ENCODE measurements at places on chromosomes 6 and 20.

GRCh38 chr20:54168961-54169862, 4.6 kb downstream of the CYP24A1 start:
- DNase-seq = no peak

DNA sequence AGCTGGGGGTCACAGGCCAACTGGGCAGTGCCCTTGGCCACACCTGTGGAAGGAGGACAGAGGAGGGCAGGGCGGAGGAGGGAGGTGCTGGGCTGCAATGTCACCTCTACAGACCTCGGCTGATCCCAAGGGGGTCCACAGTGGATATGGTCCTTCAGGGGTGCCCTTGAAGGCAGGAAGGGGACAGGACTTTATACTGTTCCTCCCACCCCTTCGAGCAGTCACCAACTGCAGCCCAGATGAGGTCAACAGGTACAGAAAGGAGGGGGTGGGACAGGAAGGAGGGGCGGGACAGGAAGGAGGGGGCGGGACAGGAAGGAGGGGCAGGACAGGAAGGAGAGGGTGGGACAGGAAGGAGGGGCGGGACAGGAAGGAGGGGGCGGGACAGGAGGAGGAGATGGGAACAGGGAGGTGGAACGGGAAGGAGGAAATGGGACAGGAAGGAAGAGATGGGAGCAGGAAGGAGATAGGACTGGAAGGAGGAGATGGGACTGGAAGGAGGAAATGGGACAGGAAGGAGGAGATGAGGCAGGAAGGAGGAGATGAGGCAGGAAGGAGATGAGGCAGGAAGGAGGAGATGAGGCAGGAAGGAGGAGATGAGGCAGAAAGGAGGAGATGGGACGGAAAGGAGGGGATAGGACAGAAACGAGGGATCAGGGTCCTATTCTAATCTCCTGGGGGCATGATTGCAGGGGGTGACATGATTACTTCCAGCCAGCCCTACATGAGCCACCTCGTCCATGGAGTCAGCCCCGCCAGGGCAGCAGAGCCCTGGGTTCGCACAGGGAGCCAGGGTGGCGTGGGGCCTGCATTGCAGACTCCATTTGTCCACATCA, 19.4 kb upstream of the MRGBP start:
- no peak for DNase-seq

GRCh38 chr6:84048588-84048987, 15.0 kb downstream of the MRAP2 start:
- DNase-seq = no peak

DNA sequence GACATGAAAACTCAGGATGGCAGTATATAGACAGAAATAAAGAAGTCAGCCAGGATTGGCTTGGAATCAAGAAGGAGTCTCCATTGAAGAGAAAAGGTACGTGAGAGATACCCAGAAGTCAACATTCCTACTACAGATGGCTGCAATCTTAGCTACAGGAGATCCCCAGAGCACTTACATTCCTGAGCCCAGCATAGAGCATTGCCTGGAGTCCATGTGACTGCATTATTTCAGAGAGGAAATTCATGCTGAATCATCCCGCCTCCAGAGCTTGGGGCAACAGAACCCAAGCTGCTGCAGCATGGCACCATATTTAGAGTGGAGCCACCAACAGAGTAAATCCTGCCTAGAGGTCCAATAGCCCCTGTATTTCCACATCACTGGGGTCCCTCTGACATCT, 125.0 kb upstream of the GRIK2 start:
- DNase-seq = no peak

DNA sequence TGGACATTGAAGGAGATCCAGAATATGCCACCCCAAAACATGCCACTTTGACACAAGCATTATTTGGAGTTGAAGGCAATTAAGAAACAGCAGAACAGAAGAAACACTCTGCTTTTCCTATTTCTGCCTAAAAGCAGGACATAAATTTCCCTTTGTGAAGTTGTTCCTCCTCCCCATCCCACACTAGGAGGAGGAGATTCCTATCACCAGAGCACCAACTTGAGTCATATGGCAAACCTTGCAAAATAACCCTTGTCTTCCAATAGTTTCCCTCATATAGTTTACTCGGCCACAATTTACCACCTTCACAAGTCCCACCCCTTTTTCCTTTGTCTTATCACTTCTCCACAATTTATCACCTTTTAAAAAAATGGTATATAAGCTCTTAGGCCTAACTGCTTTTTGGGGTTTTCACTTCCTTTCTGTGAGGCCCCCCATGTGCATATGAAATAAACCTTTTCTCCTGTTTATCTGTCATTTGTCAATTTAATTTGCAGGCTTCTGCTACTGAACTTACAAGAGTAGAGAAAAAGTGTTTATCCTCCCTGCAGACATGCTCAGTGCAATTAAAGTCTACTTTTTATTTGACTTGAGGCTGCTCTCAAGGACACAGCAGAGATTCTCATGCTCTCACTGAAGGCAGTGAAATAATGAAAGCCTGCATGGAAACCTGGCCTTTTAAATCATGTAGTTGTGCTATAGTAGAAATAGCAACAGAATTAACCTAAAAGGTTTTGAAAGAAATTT, 2.8 kb upstream of the RAB23 start:
- DNase-seq = no peak

DNA sequence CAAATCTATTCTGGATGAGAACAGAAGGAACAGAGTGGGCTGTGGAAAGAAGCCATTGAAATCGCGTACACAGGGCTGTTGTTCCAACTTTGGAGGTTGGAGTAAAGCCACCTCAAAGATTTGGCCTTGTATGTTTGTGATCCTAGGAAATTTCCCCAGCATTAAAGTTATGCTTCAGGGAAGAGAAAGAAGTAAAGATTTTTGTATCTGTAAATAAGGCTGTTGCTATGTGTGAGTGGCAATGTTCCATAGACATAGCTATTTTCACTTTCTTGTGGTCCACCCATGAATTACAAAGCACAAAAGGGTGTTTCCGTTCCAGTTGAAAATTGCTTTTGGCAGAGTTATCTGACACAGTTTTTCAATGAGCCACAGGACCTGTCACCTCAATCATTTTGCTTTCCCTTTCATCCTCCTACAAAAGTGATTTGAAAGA, 321.3 kb downstream of the TFAP2B start:
- no peak for DNase-seq

DNA sequence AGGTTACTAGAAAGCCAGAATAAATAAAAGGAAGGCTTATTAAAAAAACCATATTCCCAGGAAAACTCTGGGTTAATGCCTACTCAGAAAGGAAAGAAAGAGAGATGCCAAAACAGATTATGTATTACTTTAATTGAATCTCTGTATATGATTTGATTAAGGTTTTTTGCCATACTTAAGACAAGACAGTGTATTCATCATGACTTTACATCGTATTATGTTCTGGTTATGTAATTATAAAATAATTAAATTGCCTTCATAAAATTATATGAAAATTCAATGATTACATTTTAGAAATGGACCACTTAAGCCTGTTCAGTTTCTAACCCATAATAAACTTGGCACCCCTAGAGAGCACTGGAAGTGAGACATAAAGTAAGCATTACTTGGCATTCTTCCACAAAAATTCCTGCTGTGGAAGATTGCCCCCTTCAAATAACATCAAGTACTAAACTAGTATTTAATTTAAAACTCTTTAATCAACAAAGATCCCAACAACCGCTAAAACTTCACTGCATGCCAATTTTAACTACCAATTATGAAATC, 20.8 kb upstream of the IBTK start:
- peak; percentile 16 for DNase-seq

DNA sequence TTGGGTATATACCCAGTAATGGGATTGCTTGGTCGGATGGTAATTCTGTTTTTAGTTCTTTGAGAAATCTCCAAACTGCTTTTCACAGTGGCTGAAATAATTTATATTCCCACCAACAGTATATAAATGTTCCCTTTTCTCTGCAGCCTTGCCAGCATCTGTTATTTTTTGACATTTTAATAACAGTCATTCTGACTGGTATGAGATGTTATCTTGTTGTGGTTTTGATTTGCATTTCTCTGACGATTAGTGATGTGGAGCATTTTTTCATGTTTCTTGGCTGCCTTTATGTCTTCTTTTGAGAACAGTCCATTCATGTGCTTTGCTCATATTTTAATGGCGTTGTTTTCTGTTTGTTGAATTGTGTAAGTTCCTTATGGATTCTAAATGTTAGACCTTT, 641.6 kb downstream of the HACE1 start:
- no peak for DNase-seq

GRCh38 chr6:25962149-25963127, at the start of gene TRIM38:
TSS of gene TRIM38 (plus strand) at chr6:25962802. CDS start at chr6:25966523, 3,721 bp downstream.
- DNase-seq = no peak

- no peak for DNase-seq
Measured at GRCh38 chr6:154814063-154814462, 80.8 kb downstream of the SCAF8 start.

GRCh38 chr6:85361643-85362014, 88.3 kb upstream of the NT5E start:
- DNase-seq = no peak

DNA sequence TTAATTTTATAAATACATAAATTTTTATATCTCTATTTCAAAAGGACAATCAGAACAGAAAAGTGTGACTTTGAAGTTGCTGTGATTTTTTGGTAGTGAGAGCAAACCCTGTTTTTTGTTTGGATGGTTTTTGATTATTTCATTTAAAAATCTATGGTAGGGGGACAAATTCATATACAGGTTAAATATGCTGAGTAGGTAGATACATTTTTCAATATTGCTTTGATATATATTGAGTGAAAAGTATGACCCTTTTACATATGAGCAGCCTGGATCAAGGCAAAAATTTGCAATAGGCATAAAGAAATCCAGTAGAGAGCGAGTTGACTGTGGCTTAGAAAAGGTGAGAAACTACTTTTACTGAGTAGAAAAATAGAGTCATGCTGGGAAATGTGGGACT, 132.3 kb downstream of the LMBRD1 start:
- no peak for DNase-seq

GRCh38 chr6:9272671-9273070, 837.3 kb upstream of the SLC35B3 start:
- DNase-seq = no peak

DNA sequence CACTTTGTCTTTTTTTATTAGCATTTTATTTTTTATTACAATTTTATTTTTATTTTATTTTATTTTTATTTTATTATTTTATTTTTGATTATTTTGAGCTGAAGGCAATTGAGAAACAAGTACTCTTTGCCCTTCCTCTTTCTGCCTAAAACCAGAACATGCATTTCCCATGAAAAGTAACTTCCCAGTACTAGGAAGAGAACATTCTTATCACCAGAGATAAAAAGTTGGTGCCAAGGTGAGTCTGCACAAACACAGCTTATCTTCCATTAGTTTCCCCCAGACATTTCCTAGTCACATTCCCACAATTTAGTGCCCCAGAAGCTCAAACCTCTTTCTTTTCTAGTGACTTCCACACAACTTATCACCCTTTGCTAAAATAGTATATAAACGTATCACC, 84.8 kb downstream of the CD24 start:
- DNase-seq = no peak

DNA sequence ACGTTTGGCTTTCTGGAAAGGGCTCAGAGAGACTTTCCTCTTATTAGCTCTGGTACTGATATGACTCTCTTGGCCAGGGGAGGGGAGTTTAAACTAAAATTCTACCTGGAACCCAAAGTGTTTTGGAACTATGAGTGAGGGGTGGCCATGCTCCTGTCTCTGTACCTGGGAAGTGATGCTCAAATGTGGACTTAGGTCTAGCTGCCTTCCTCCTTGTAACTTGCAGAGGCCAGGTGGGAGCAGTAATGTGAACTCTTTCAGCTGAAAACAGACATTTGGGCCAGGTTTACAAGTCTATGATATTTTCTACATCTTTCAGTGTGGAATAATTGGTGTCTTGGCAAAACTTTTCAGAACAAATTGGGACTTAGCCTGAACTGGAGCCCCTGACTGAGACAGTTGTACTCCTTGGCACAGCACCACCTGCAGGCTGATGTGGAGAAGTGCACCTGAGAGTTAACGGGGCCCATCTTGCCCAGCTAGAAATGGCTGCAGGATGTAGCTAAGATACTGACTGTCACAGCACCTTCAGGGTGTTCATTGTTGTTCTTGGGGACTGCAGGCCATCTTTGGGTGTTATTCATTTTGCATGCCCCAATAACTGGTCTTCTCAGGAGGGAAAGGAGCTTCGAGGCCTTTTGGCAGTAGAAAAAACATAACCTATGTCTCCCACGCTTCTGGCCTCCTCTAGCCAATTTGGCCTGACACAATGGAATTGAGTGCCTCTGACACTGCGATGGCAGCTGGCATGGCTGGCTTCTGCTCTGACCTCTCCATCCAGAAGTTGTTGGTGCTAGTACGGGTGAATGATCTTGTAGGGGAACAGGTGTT, 37.1 kb downstream of the CD109 start:
- DNase-seq = peak; percentile 57

DNA sequence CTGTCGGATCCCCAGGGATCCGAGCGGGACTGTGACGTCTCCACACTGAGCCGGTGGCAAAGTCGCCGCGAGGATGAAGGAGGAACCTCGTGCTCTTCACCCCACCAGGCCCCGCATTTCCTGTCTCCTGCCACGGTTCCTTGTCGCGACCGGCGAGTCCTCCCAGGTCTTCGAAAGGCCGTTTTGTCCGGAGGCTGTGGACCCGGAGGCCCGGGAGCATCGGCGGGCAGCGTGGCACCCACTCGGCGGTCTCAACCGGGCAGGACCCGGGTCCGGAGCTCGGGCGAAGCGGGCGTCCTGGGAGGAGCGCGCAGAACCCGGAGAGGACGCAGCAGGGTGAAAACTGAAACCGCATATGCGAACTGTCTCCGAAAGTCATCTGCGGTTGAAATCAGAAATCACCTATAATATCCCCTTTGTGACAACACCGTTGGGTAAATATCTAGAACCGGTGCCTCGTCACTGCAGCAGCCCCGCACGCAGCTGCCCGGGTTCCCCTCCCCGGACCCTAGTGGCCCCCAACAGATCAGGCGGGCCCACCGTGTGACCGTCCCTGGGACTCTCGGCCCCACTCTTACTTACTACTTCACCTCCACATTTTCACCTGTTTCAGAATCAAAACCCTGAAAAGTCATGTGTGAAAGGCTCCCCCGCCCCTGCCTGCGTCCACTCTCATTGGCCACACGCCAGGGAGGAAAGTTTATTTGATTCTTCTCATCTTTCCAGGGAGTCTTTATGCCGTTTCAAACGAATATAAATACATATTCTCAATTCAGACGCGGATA, 3.1 kb upstream of the ULBP2 start:
- DNase-seq = peak; percentile 40

- DNase-seq = no peak
Measured at GRCh38 chr6:117681162-117681741, 6.0 kb downstream of the NUS1 start.

DNA sequence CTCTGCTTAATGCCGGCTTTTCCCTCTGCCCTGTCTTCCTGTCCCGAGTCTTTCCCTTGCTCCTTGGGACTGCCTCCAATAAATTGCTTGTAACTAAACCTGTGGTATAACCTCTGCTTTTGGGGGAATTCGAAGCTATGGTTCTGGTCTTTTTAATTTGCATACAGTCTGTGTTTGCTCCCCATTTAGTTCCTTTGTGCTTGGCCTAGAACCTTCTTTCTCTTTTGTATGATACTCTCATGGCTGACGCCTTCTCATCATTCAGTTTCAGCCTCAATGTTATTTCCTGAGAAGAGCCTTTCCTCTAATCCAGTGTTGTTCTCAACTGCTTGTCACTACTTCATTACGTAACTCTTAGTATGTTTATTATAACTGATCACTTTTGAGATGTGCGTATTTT, 248.0 kb downstream of the PHF3 start:
- no peak for DNase-seq
